ENCODE measurements at places on chromosomes 12 and 14.

GRCh38 chr14:77717608-77718305, 9.9 kb downstream of the SLIRP start:
- DNase-seq = no peak

GRCh38 chr14:32896979-32897697, 41.5 kb upstream of the NPAS3 start:
- peak; percentile 3 for DNase-seq

GRCh38 chr12:1328391-1328790, 266.0 kb downstream of the FBXL14 start:
- DNase-seq = peak; percentile 59

DNA sequence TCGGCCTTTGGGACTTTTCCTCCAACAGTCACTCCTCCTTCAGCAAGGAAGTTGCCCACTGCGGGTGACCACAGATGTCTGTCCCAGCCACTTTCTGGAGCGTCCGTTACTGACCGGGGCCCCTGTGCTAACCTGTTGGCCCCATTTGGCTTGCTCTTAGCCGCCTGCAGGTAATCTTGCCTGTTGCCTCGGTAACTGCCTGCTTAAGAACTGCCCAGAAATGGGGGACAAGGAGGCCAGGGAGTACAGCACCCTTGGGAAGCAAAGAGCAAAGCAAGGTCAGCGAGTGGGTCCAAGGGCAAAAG, 338.8 kb upstream of the SFSWAP start:
- no peak for DNase-seq

DNA sequence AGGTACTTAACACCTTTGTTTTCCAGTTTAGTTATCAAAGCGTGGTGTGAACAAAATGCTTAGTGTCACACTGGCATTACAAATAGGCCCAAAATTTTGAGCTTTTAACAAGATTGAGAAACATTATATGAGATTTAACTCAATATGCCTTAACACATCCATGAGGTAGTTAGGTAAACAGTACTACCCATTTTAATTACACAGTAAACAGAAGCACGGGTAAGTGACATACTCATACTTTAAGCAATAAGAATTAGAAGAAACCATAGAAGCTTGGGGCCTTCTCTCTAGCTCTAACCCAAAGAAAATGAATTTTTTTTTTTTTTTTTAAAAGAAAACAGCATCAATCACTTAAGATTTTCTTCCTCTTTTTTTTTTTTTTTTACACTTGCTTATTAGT, 15.5 kb upstream of the PHLDA1 start:
- DNase-seq = no peak

DNA sequence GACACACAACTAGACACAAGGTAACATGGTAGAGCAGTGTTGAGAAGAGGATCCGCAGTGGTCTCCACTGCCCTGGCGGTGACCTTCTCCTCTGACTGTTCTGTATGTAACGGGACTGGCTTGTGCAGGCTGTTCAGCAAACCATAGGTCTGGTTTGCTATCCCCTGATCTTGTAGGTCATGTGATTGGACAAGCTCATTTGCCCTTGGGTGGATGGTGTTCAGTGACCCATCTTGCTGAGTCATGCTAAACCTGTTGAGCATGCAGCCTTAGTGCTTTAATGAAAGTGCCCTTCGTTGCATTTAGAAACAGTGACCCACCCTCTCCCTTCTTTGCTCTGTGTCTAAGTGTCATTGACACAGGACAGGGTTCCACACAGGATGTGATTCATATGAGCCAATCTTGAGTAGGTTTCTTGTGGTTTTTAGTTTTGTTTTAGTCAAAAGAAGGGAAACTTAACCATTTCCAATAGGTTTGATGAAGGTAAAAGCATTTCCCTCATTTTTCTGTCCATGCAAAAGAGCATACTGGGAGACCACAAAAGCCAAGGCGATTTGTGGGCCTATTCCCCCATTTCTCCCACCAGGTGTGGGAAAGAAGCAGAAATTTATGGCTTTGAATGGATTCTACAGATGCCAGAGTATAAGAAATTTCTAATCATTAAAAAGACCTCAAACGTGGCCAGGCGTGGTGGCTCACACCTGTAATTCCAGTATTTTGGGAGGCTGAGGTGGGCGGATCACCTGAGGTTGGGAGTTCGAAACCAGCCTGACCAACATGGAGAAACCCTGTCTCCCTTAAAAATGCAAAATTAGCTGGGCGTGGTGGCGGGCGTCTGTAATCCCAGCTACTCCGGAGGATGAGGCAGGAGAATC, 32.6 kb upstream of the HIF1A start:
- DNase-seq = peak; percentile 81
